ENCODE measurements at places on chromosomes 11 and 22.

- no peak for DNase-seq
Measured at GRCh38 chr11:1776331-1776851, 12.7 kb upstream of the CTSD start.

DNA sequence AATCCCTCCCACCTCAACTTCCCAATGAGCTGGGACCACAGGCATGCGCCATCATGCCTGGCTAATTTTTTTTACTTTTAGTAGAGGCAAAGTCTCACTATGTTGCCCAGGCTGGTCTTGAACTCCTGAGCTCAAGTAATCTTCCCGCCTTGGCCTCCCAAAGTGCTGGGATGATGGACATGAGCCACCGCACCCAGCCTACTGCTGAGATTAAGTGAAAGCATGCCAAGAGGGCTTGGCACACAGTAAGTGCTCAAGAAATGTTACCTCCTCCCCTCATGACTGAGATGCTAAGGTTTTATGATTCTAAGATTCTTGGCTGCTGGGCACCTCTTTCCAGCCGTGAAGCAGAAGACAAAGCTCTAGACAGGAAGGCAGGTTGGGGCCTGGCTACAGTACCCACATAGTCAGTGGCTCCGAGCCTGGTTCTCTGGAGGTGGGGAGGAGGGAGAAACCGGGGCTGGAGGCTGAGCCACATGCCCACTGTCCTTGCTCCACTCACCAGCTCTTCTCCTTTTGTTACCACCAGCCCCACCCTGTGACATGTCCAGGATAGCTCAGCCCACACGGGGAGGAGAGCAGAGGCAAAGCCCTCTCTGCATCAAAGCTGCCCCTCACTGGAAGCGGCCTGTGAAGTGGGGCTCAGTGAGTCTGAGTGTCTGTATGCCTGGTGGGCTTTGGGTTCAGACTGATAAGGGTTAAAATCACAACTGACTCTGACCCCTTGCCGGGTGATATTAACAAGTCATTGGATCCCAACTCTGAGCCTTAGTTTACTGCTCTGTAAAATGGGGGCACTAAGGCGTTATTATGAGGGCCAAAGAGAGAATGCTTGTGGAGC, 12.9 kb downstream of the ARHGEF17 start:
- no peak for DNase-seq

GRCh38 chr11:111922803-111923202, 4.1 kb downstream of the C11orf52 start:
- no peak for DNase-seq

- DNase-seq = peak; percentile 16
Measured at GRCh38 chr11:95092549-95093324, 3.1 kb downstream of the ENDOD1 start.

DNA sequence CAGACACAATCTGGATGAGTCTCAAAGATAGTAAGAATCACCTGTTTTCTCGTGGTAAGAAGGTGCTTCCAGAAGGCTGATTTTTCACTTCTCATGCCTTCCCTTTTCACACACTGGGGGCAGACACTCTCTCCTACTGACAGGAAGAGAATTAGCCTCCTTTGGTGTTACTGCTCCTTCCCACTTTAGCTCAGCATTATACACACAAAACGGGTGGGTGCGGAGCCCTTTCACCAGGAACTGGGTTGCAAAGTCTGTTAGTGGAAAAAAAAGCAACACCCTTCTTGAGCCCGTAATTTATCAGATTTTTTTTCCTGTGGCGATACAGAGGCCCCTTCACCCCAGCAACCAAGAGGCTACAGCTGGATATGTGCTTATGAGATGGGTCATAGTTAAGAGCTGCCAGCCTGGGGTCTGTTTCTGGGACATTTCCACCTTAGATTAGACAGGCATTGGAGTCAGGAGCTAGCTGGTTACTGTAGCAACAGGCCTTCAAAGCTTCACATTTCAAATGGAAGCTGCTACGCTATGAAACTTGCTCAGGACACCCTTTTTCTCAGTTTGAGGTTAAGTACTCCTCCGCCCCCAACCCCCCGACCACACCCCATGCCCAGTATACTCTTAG, 48.1 kb downstream of the SNX19 start:
- DNase-seq = no peak

DNA sequence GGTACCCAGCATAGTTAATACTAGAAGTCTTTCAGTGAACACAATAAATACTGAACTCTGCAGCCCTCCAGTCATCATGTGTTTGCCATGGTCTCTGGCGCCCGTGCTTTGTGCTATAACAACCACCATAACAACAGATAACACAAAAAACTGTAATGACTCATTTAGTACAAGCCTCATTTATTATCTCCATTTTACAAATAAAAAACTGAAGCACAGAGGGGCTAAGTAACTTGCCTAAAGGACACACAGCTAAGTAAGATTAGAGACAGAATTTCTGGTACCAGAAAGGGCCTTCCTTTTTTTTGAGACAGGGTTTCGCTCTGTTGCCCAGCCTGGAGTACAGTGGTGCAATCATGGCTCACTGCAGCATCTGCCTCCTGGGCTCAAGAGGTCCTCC, 19.5 kb downstream of the RBFOX2 start:
- DNase-seq = no peak

GRCh38 chr11:62805961-62806441, 761 bp upstream of the NXF1 start:
- peak; percentile 31 for DNase-seq

- DNase-seq = peak; percentile 90
Measured at GRCh38 chr22:37229805-37230672, 14.0 kb downstream of the RAC2 start.

DNA sequence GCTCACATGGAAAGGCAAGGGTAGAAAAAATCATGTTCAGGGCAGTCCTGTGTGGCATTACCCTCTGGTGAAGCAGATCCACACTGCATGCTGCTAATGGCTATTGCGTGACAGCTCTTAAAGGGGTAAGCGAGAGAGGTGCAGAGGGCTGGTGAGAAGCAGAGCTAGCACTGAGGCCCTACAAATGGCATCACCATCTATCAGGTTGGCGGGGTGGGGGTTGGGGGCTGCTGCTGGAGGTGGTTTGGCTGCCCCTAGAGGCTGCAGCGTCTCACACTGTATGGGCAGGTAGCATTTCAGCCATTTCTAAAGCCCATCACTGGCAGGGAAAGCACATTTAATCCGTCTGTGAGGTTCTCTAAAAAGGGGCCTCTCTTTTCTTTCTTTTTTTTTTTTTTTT, 16.9 kb upstream of the TMA7B start:
- DNase-seq = peak; percentile 24

DNA sequence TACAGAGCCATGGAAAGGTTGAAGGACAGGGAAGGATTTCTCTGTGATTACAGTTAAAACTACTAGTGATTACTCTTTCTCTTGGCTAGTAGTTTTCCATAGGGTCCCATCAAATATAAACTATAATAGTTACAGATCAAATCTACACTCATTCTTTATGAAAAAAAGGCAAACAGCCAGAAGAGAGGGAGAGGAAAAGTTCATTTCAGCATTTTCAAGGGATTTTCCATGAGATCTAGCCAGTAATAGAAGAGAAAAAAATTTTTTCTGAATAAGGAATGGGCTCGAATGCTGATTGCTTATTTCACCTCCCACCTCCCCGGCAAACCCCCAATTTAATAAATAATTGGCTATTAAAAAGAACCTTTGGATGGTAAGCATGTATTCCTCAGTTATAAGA, 74.8 kb upstream of the BLID start:
- no peak for DNase-seq

GRCh38 chr22:19942157-19943081, 801 bp upstream of the TXNRD2 start:
- DNase-seq = no peak

DNA sequence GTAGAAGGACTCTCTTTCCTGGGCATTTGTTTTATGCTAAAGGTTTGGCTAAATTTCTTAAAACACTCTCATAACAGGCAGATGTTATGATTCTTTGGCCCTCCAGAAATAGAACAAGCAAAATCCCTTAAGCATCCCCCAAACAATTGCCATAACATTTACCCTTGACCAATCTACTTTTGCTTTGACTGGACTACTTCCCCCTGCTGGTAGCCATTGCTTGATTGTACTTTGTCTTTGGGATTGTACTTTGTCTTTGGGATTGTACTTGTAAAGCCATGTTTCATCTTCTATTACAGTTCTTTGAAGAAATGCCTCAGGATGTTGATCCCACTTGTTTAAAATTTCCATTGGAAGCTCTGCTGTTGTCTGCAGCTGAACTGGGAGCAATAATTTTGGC, 53.3 kb upstream of the GLYAT start:
- no peak for DNase-seq

GRCh38 chr11:8989453-8989852, 14.3 kb downstream of the NRIP3 start:
- DNase-seq = no peak

- no peak for DNase-seq
Measured at GRCh38 chr11:2105511-2105910, 33.7 kb downstream of the IGF2 start.

- no peak for DNase-seq
Measured at GRCh38 chr22:44047891-44048301, 23.8 kb downstream of the PARVB start.

DNA sequence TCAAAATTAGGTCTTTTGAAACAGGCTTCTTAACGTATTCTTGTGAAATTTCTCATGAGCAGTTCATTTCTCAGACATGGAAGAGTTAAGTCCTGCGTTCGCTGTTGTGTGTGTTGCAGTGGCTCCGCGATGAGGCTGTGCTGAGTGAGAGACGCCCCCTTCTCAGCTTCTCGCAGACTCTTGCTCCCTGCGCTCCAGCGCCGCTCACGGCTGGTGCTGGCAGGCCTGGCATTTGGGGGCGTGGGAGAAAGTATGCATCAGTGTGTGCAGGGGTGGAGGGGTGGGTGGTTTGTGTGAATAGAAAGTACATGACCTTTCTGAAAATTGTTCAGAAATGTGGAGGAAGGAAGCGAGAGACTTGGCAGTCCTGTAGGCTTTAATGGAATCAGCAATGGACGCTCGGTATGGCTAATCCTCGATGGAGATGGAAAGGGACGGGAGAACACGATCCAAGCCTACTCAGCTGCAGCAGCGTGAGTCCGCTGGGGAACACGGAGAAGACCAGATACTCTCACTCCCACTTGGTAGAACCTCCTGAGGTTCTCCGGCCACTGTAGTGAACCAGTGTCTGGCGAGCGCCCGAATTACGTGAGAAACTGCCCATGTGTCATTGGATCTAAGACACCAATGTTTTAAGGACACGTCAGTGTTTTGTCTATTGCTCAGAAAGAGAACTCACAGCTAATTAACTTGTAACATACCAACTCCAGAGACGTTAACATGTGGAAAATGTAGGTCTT, 5.9 kb downstream of the TAB1 start:
- DNase-seq = peak; percentile 36

- DNase-seq = no peak
Measured at GRCh38 chr11:118448294-118448693, 12.0 kb downstream of the KMT2A start.

DNA sequence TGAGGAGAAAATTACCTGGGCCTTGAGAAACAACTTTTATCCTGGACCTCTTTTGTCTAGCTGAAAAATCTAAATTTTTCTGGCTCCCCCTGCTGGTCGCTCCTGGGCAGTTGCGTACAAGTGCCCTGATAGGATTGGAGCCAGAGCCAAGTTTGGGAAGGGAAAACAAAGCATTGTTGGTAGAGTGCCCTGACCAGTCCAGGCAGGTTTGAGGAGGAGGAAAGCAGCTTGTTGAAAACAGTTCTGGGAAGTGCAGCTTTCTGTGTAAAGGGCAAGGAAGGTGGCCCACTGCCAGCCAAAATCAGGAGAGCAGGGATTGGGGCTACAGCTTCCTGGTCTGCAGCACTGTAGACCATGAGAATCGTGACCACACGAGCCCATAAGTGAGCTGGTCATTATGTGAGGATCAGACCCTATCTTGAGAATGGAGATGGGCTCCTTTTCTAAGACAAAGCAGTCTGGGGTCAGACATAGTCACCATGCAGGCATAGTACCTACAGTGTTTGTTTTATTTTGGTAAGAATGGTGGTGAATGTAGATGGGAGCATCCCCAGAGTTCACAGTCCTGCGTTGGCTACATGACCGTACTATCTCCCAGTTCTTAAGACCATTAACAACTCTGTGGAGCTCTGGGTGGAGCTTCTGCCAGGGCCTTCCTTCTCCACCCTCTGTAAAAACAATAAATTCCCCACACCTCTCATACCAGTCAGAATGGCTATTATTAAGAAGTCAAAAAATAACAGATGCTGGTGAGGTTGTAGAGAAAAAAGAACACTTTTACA, 21.3 kb upstream of the PIK3IP1 start:
- DNase-seq = peak; percentile 72

- DNase-seq = no peak
Measured at GRCh38 chr22:31736458-31736857, 13.5 kb downstream of the PRR14L start.

GRCh38 chr11:119787074-119787461, 58.1 kb upstream of the NECTIN1 start:
- no peak for DNase-seq

DNA sequence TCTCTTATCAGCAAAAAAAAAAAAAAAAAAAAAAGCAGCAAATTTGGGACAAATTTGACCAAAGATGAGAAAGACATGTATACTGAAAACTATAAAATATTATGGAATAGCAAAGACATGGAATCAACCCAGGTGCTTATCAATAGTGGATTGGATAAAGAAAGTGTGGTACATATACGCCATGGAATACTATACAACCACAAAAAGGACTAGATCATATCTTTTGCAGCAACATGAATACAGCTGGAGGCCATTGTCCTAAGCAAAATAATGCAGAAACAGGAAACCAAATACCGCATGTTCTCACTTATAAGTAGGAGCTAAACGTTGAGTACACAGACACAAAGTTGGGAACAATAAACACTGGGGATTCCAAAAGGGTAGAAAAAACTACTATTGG, 1.8 kb upstream of the RNF141 start:
- no peak for DNase-seq

DNA sequence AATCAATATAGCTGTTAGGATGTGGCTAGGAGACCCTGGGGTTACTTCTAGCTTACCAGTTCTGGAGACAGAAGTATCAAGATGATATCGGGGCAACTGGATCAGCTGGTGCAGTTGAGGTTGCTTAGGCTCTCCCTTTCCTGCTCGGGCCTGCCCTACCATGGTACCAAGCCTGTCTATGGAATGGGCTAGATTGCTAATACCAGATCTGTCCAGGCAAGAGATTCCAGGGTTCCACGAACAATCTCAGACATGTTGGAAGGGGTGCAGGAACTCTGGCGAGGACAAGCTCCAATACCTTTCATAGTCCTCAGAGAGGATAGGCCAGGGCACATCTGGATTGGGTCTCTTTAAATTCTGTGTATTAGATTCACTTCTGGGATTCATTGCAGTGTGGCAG, 53.8 kb downstream of the ADM start:
- no peak for DNase-seq

DNA sequence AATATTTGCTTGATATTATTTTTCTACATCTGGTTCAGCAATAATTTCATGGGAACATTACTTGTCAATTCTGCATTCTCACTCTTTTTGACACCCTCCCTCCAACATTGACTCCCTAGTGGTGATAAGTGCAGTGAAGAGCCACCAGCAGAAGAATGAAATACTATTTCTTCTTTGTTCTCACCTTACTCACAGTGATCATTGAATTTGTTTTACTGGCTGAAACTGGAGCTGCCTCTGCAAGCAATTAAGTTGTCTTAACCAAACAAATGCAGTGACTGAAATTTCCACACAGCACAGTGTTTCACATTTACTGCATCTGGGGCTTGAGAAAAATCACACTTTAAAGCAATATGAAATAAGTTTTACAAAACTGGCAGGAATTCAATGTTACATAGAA, 189.8 kb downstream of the JRKL start:
- DNase-seq = no peak

GRCh38 chr11:97414801-97415200, 1025.0 kb downstream of the JRKL start:
- DNase-seq = no peak

- DNase-seq = no peak
Measured at GRCh38 chr11:10072841-10073240, 221.2 kb downstream of the SBF2 start.
